A549 treated with AZD2906 at 1 μM for 4 hours (cell line): ENCODE measurements at places on chromosomes 1 and 21. TPM values are rescaled to one million over a fixed set of nuclear protein-coding genes. Genes with fewer than 3 reads are reported as not detected.

CMPK1 gene
- 55.9 to 69.2 TPM (median 62.6 TPM) in 5 replicates for total RNA-seq

CCDC28B gene
- 1.6 to 2.0 TPM (median 1.8 TPM) in 5 replicates for total RNA-seq

LCA5L gene
- 0.81 to 1.5 TPM (median 1.0 TPM) in 5 replicates for total RNA-seq

MANEAL gene
- 21.2 to 26.5 TPM (median 25.0 TPM) in 5 replicates for total RNA-seq

SPTA1 gene
- total RNA-seq = not detected in 5 replicates

LCE2B gene
- not detected in 5 replicates for total RNA-seq

ZNF362 gene
- 9.3 to 12.3 TPM (median 10.8 TPM) in 5 replicates for total RNA-seq

MYBPH gene
- total RNA-seq = not detected in 5 replicates

HSD11B1 gene
- total RNA-seq = 0.33 to 0.60 TPM (median 0.38 TPM) in 5 replicates

GPATCH4 gene
- 59.2 to 93.7 TPM (median 63.4 TPM) in 5 replicates for total RNA-seq

F13B gene
- total RNA-seq = 0.05 to 0.08 TPM (median 0.07 TPM) in 3 of 5 replicates, not detected in the others

C1orf94 gene
- 0.05 to 0.06 TPM (median 0.06 TPM) in 3 of 5 replicates, not detected in the others for total RNA-seq

HSD3B1 gene
- 0.03 TPM in 1 of 5 replicates, not detected in the others for total RNA-seq

LRIG2 gene
- 2.7 to 3.7 TPM (median 3.5 TPM) in 5 replicates for total RNA-seq

PTAFR gene
- 0.09 to 0.17 TPM (median 0.13 TPM) in 5 replicates for total RNA-seq

BRINP3 gene
- total RNA-seq = not detected in 5 replicates

KCNJ6 gene
- 3.0 to 4.9 TPM (median 4.2 TPM) in 5 replicates for total RNA-seq

IBA57 gene
- 3.1 to 7.3 TPM (median 5.9 TPM) in 5 replicates for total RNA-seq

TLCD4 gene
- 7.5 to 13.3 TPM (median 11.2 TPM) in 5 replicates for total RNA-seq

PLEKHO1 gene
- total RNA-seq = 5.0 to 7.0 TPM (median 6.7 TPM) in 5 replicates

FAAH gene
- total RNA-seq = 0.46 to 1.1 TPM (median 0.62 TPM) in 5 replicates

SLC5A9 gene
- 0.05 TPM in 1 of 5 replicates, not detected in the others for total RNA-seq

DNASE2B gene
- total RNA-seq = 0.06 TPM in 1 of 5 replicates, not detected in the others

FMN2 gene
- 3.2 to 4.4 TPM (median 3.8 TPM) in 5 replicates for total RNA-seq

TNFRSF8 gene
- total RNA-seq = 0.10 to 0.16 TPM (median 0.10 TPM) in 5 replicates

ITGB2 gene
- total RNA-seq = 0.48 to 0.85 TPM (median 0.84 TPM) in 5 replicates

TMEM81 gene
- total RNA-seq = 1.3 to 2.3 TPM (median 2.0 TPM) in 5 replicates
